ENCODE measurements at places on chromosomes 7 and 10. TPM values are rescaled to one million over a fixed set of nuclear protein-coding genes. Genes with fewer than 3 reads are reported as not detected.

DNAJC12 gene
- 0.61 TPM for polyA plus RNA-seq

DDC gene
- not detected for polyA plus RNA-seq

FEZF1 gene
- not detected for polyA plus RNA-seq

PAOX gene
- polyA plus RNA-seq: 14.3 TPM

DYNC1I1 gene
- polyA plus RNA-seq: not detected

WNT8B gene
- 0.07 TPM for polyA plus RNA-seq

NME8 gene
- not detected for polyA plus RNA-seq

NRP1 gene
- not detected for polyA plus RNA-seq

TMEM130 gene
- not detected for polyA plus RNA-seq

XRCC2 gene
- polyA plus RNA-seq: 0.36 TPM

CDH23 gene
- 1.5 TPM for polyA plus RNA-seq

GPR22 gene
- 0.19 TPM for polyA plus RNA-seq

MCU gene
- polyA plus RNA-seq: 11.9 TPM

CRYGN gene
- 0.30 TPM for polyA plus RNA-seq

ELN gene
- not detected for polyA plus RNA-seq

CFAP43 gene
- polyA plus RNA-seq: not detected

POT1 gene
- 19.4 TPM for polyA plus RNA-seq

AKR1C8 gene
- polyA plus RNA-seq: 0.67 TPM

STAMBPL1 gene
- 14.7 TPM for polyA plus RNA-seq

NACAD gene
- polyA plus RNA-seq: not detected

ADCYAP1R1 gene
- not detected for polyA plus RNA-seq

SNX10 gene
- 41.5 TPM for polyA plus RNA-seq

CTNNA3 gene
- polyA plus RNA-seq: not detected

WEE2 gene
- polyA plus RNA-seq: not detected

CCL24 gene
- not detected for polyA plus RNA-seq

GNGT1 gene
- polyA plus RNA-seq: not detected

SLC18A3 gene
- polyA plus RNA-seq: not detected

AGAP9 gene
- not detected for polyA plus RNA-seq

ACTR3C gene
- 4.3 TPM for polyA plus RNA-seq

CFAP69 gene
- not detected for polyA plus RNA-seq

PTF1A gene
- polyA plus RNA-seq: not detected

VWA2 gene
- not detected for polyA plus RNA-seq

ZNF485 gene
- polyA plus RNA-seq: 5.2 TPM

SMKR1 gene
- 0.26 TPM for polyA plus RNA-seq

CALY gene
- 1.0 TPM for polyA plus RNA-seq

IDI2 gene
- not detected for polyA plus RNA-seq

SEMA3C gene
- polyA plus RNA-seq: not detected

AGR3 gene
- polyA plus RNA-seq: not detected

ADRB1 gene
- polyA plus RNA-seq: not detected

PLEKHS1 gene
- not detected for polyA plus RNA-seq

Data from CD4-positive, CD25-positive, alpha-beta regulatory T cell (primary cell).